ENCODE measurements at places on chromosomes 16 and 17. TPM values are rescaled to one million over a fixed set of nuclear protein-coding genes. Genes with fewer than 3 reads are reported as not detected.

Gene KRT33A
- total RNA-seq: not detected

Gene CLEC19A
- total RNA-seq: not detected

Gene ATP2C2
- not detected for total RNA-seq

Gene C1QTNF8
- total RNA-seq: not detected

Gene KRT20
- not detected for total RNA-seq

Gene PKMYT1
- total RNA-seq: 4.2 TPM

Gene TNK1
- total RNA-seq: 0.28 TPM

Gene YPEL3
- total RNA-seq: 6.2 TPM

Gene TBC1D3I
- total RNA-seq: under 0.01 TPM

Gene FBXO39
- total RNA-seq: 0.56 TPM

Gene SDF2
- 70.2 TPM for total RNA-seq
